Lung (tissue), 17 donors: ENCODE measurements at places on chromosomes 6 and 20. TPM values are rescaled to one million over a fixed set of nuclear protein-coding genes. Genes with fewer than 3 reads are reported as not detected.

DNA sequence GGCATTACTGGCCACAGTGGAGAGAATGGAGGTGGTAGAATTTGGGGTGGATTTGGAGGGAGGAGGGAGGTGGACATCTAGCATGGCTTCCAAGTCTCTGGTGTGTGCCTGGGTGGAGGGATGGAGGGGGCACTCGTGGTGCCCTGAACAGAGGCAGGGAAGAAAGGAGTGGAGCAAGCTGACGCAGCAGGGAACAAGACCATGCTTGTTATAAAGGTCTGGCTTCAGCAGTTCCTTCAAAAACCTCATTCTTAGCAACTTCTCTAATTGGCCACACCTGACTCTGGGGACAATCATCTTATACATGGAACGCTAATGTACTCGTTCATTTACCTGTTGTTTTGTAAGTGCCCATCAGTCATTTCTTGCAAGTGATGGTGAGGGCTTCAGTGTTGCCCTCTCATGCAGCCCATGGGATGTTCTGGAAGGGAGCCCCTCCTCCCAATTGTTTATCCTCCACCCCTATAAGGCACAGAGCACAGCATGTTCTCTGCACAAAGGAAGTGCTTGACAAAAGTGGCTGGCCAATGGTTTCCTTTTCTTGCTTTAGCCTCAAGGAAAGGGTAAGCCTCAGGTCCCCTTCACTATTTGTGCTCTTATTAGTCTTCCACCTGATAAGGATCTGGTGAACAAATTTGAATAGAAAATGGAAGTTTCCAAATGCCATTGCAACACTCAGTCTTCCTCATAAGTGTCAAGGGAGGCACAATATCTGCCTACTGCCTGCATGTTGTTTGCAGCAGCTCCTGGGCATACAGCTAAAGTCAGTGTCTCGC is 39.3 kb downstream of the GFOD1 start:
- no peak for DNase-seq

GRCh38 chr6:26129656-26130055 is 42.4 kb downstream of the HFE start:
- no peak for DNase-seq

ZSCAN23 gene
- 3.0 TPM for total RNA-seq

PDE10A gene
- 6.2 TPM for total RNA-seq

- DNase-seq = no peak
Measured at GRCh38 chr20:63379296-63379695, 18.1 kb upstream of the CHRNA4 start.

DNA sequence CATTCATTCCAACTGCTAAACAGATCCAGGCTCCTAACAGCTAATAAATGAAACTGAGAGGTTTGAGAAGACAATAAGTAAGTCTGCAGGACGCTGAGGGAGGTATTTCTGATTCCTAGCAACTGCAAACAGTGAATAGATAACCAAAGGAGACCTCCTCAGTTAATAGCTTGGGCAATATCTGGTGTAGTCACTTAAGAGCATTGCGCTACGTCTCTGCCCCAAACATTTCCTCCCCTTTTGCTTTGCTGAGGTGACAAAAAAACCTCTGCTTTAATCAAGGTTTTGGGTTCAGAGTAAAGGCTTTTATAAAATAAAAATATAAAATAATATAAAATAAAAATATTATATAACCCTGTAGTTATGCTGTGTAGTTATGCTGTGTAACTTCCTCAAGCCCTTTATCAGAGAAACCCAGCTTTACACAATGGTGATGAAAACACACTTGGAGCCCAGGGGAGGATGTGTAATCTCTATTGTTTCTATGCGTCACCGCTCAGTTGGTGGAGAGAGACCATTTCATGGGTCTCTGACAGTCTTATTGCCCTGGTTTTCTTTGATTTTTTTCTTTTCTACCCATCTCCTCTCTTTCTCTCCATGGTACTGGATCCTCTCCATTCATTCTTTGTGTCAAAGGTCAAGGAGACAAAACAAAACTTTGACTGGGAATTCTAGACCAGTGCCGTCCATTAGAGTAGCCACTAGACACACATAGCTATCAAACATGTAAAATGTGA is 18.9 kb upstream of the CALHM5 start:
- DNase-seq = no peak

PROKR2 gene
- not detected for total RNA-seq

RFX6 gene
- 1.5 TPM for total RNA-seq

GRCh38 chr6:57432919-57433684 is 115.7 kb downstream of the PRIM2 start:
- DNase-seq = no peak

DNA sequence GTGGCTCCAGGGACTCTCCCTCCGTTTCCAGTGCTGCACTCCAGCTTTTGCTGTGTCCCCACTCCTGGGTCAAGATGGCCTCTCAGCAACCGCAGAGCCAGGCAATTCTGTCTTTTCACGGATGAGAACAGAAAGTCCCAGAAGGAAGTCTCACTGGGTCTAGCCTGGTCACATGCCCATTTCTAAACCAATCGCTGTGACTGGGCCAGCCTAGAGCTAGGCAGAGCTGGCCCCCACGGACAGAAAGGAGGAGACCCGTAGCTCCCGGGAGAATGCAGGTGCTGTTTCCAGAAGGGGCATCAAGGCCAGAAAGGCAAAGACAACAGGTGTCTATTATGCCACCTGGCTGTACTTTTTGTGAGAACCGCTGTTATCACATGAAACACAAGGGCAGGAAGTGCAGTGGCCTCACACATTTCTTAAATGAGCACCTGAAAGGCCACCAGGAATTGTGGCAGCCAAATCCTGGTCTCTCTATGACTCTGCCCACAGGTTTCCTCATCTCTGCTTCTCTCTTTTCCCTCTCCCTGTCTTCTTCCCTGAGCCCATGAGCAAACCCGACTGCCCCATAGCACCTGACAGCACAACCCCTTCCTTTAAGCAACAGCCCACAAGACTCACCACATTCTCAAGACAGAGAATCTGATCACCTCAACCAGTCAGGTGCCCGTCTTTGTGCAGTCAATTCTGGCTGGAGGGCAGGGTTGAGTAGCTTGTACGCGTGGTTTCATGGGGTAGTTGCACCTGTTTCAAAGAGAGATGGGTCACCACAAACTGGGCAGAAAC is 37.1 kb upstream of the B4GALT5 start:
- no peak for DNase-seq

EYA4 gene
- 3.6 TPM for total RNA-seq

TMEM170B gene
- total RNA-seq = 6.6 TPM

- DNase-seq = no peak
Measured at GRCh38 chr6:28254121-28254519, 2.1 kb upstream of the ZKSCAN4 start.

C4A gene
- 82.6 TPM for total RNA-seq

- no peak for DNase-seq
Measured at GRCh38 chr6:26411751-26412150, 9.7 kb downstream of the BTN3A1 start.

GRCh38 chr6:160750276-160750689 is 48.2 kb downstream of the PLG start:
- DNase-seq = peak; percentile 20

DNA sequence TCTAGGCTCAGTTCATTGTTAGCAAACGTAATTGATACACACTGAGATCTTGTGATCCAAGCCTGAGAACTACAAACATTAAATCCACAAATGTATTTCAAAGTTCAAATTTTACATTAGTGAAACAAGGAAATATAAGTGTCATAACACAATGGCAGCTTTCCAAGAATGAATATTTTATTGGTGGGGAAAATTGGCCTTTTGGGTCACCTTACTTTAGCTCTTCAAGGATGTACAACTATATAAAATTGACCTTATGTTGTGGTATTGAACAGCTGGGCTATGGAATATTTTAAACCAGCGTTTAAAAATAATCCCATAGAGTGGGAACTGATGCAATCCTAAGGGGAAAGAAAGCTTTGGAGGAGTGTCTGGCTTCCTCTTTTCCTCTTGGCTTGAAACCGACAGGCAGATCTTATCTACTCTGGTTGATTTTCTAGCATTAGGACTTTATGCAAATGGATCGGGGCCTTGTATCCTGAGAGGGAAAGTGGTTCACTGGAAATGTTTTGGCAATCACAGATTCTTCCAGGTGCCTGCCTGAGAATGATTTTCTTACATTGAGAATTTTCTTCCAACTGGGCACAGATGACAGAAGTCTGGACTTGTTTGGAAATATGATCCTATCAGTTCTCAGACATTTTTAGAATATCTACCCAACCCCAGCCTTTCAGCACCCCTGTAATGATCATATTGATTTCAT is 184.8 kb upstream of the ECI2 start:
- DNase-seq = peak; percentile 23

GRCh38 chr20:25039697-25040437 is 18.1 kb downstream of the ACSS1 start:
- peak; percentile 83 for DNase-seq

TREM2 gene
- total RNA-seq = 10.7 TPM

GRCh38 chr6:126804332-126805064 is 314.0 kb upstream of the RSPO3 start:
- peak; percentile 78 for DNase-seq

DNA sequence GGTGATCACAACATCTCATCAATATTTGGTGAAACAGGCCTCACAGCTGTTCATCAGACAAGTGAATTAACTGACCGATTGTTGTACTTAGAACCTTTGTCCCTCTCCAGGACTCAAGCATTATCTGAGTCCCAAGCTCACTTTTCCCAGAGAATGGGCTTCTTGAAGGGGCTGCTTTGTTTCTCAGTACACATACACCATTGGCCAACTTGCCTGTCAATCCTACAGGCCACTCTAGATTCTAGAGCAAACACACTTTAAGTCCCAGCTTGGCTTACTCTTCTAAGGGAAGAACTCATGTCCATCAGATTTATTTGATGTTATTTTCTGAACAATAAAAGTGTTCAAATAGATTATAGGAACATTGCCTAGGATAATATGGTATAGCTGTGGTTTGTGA is 249.5 kb downstream of the BCKDHB start:
- no peak for DNase-seq

DNA sequence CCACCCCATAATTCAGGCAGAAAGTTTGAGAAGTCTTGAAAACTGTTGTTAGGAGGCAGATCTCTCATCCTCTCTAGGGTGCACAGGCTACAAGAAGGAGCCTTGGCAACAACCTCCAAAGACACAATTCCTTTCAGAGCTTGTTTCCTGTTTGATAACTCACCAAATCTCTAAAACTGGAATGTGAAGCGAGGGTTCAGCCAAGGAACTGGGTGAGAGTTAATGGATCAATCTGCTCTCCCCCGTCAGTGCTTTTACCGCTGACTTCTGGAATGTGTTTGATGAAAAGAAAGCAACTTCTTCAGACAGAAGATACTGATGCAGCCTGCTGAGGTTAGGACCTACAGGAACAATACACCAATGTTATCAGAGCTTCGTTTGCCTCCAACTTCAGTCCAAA is 171.8 kb upstream of the BMP2 start:
- peak; percentile 94 for DNase-seq

DNA sequence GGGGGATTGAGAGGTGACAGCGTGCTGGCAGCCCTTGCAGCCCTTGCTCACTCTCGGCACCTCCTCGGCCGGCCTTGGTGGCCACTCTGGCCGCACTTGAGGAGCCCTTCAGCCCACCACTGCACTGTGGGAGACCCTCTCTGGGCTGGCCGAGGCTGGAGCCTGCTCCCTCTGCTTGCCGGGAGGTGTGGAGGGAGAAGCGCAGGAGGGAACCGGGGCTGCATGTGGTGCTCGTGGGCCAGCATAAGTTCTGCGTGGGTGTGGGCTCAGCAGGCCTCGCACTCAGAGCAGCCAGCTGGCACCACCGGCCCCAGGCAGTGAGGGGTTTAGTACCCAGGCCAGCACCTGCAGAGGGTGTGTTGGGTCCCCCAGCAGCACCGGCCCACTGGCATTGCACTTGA is 912.2 kb upstream of the ADGRB3 start:
- no peak for DNase-seq

- DNase-seq = peak; percentile 44
Measured at GRCh38 chr20:58596750-58597248, 54.3 kb upstream of the STX16 start.

SIM1 gene
- not detected for total RNA-seq

DNA sequence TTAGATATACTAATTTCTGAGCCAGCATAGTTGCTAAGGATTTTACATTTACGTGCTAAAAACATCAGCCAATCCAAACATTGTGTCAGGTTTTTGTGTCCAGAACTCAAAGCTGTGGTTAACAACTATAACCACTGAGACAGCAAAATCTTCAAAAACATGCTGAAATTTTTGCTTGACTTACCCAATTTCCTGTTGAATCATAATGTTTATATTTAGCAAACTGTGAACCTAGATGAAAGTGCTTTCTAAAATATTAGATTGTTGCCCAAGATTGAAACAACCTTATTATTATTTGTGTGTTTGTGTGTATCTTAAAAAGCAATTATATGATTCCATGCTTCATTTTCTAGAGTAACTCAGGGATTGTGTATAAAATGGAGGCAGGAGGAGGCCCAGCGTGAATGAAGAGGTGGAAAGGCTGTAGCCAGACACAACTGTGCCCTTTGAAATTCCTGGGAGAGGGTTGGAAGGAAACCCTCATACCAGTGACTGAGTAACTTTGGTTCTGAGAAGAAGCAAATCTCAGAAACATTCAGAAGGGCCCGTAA is 48.0 kb downstream of the ARMC2 start:
- no peak for DNase-seq

SLC22A2 gene
- total RNA-seq = not detected

- DNase-seq = no peak
Measured at GRCh38 chr20:58646257-58646656, 4.8 kb upstream of the STX16 start.

CNR1 gene
- total RNA-seq = 0.85 TPM

- no peak for DNase-seq
Measured at GRCh38 chr6:148445116-148445515, 102.5 kb downstream of the SASH1 start.

DLK2 gene
- 2.6 TPM for total RNA-seq

AIF1 gene
- total RNA-seq = 86.0 TPM

DNA sequence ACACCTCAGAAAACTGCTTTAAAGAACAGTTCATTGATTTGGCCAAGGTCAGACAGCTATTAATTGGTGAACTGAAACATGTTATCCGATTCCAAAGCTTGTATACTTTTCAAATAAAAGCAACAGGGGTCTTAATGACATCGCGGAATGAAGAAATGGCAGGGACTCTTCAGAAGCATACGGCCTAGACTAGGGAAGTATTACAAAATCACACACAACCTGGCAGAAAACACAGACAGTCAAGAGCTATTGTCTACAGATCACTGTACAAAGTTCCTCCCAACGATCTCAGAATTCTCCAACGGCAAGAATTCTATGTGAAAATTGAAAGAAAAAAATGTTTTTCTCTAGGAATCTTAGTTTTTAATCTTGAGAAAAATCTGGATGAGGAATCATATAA is 105.5 kb downstream of the PTPRK start:
- no peak for DNase-seq

DNA sequence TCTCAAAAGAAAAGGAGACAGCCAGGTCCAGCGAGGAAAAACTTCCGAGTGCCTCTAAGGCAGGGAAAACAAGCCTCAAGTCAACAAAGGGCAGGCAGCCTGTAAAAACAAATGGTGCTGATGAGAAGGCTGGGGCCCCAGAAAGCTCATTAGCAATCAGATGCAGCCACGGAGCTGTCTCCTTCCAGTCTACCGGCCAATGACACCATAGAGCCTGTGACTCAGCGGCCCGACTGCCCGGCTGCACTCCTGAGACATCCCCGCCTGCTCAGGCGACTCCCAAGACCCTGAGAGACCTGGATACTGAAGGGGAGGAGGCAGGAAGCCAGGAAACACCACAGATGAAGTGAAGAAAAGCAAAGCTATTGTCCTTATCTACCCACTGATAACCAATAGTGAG is 120.1 kb upstream of the HDDC2 start:
- no peak for DNase-seq

TRAPPC3L gene
- 0.25 TPM for total RNA-seq

GRCh38 chr6:71388856-71389527 is 100.4 kb downstream of the OGFRL1 start:
- no peak for DNase-seq

GRCh38 chr6:74611220-74611619 is 594.6 kb downstream of the COL12A1 start:
- no peak for DNase-seq
